ENCODE measurements at places on chromosomes 1 and 21.

DNA sequence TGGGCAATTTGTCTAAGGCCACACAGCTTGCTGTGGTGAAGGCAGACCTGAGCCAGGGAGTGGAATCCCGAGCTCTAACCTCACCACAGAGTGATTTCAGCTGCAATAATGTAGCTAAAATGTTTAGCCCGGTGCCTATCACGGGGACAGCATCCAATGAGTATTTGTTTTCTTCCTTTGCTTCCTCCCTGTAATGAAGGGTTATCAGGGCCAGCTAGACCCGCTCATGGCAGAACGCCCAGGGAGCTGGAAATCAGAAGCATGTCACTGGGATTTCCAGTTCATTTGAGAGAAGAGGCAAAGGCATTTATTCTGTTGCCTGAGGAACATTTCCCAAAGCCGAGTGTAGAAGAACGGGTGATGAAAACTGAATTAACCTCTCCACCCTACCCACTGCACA is 183.1 kb downstream of the ZSCAN20 start:
- no peak for DNase-seq

DNA sequence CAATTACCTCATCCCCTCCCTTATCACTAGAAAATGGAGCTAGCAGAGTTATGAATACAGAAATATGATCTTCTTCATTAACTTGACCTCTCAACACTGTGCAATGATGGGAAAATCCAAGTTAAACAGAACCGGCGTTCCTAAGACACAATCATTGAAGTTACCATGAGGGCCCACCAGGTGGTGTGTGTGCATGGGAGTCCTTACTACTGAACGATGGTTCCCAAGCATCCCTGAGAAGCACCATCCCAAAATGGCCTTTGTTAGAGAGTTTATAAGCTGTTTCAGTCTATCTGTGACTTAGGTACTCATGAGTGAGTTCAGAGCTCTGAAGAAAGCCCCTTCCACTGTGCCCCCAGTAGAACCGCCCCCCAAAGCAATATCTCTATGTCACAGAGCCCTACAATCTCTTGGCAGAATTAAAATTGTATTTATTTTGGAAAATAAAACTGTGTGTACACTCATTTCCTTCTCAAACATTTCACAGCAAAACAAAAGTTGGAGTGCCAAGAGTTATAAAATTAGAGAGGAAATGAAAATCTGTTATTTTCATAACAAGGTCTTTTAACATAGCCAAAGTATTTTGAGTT is 56.8 kb downstream of the PLD5 start:
- peak; percentile 40 for DNase-seq

- DNase-seq: peak; percentile 87
Observed at GRCh38 chr21:38925923-38926322, 120.2 kb downstream of the ETS2 start.

DNA sequence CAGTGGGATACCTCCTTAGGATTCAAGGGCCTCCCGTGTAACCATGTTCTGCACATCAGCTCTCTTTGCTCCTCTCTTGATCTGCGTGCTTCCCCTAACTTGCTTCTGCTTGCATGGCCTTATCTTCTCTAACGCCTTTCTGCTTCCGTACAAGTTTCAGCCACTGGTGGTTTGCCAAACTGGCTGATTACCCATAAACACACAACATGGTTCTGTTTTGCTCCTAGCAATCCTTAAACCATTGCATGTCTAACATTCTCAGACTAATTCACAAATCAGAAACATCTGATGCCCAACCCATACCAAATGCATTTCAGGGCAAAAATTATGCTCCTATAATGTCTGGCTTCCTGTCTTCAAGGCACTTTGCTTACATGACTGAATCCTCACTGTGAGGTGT is 166.4 kb downstream of the PBX1 start:
- no peak for DNase-seq

DNA sequence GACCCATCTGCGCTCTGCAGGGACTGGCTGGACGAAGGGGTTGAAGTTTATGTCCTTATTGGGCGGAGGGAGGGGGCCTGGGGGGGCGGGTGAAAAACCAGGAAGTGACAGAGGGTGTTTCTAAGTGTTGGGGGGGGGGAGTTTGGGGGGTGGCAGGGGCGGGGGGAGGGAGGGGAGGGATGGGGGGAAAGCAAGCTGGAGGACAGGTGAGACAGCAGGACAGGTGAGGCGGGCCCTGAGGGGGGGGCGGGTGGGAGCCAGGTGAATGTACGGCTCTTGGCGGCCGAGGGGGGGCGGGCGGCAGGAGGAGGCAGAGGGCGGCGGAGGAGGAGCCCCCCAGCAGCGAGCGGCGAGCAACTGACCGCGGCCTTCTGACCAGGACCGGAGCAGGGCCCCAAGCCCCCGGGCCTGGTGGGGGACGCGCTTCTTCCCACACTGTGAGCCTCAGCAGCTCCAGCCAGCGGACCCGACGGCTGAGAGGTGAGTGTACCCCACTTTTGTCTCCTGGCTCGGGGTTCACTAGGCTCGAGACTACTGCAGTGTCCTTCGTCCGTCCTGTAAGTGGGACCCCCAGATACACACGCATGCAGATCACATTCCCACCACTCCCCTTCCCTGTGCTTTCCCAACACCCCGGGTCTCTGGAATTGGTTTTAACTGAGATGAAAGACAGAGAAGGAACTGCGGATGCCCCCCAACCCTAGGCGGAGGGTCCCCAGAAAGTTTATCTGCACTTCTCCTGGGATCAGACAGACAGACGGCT is at the start of gene ZBTB7B:
ZBTB7B (plus strand) TSS at position 339 of the 763 bp plus-strand sequence. CDS start 11,859 bp downstream, outside the sequence.
- DNase-seq: peak; percentile 46

GRCh38 chr1:41864471-41865040 is 54.2 kb downstream of the HIVEP3 start:
- no peak for DNase-seq

- no peak for DNase-seq
Observed at GRCh38 chr1:212852105-212852688, 4.7 kb upstream of the SPATA45 start.

DNA sequence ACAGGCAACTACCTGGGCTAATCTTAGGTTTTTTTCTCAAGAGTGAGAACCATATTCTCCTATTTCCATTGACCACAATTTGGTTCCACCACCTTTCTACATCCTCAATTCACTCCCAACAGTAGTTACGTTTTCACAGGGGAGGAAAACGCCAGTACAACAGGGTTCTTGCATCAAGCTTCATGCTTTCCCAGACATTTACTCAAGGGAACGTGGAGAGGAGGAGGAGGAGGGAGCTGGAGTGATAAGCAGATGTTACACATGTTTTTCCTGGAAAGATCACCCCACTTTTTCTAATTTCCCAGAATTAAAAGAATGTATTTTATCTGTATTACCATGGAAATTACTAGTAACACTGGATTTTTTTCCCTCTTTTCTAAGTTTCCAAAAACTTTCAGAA is 58.3 kb downstream of the RGS5 start:
- DNase-seq: no peak

- peak; percentile 8 for DNase-seq
Observed at GRCh38 chr1:107991371-107992066, 26.5 kb upstream of the VAV3 start.

DNA sequence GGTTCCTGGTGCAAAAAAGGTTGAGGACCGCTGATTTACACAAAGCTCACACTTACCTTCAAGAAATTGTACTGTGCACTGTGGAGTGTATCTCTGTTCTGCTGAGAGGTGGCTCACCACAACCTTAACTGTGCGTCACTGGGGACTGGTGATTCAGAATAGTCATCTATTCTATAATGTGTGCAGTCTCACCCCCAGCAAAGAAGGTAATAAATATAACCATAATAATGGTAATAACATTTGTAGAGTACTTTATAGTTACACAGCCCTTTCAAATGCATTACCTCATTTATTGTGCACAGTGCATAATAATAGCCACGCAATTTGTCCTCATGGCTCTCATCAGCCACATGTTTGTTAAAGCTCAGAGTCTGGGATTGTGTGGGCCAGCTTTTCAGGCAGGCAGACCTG is 59.4 kb upstream of the DUSP10 start:
- DNase-seq: no peak

GRCh38 chr1:53265581-53265980 is 27.3 kb upstream of the MAGOH start:
- no peak for DNase-seq

GRCh38 chr1:223487887-223488259 is 94.7 kb downstream of the CCDC185 start:
- DNase-seq: no peak

GRCh38 chr1:59100708-59101374 is 196.1 kb upstream of the FGGY start:
- DNase-seq: peak; percentile 67

DNA sequence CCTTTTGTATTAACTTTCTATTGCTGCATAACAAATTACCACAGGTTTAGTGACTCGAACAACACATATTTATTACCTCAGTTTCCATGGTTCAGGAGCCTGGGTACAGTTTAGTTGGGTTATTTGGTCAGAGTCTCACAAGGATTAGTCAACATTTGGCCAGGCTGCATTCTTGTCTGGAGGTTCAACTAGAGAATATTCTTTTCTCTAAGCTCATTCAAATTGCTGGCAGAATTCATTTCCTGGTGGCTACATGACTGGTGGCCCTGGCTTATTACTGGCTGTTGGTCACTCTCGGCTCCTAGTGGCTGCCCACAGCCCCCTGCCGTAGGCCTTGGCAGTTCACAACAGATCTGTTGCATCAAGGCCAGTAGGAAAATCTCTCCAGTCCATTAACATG is 81.1 kb upstream of the ADAR start:
- no peak for DNase-seq

GRCh38 chr1:119409731-119410130 is 5.2 kb upstream of the HSD3B2 start:
- DNase-seq: peak; percentile 1

- no peak for DNase-seq
Observed at GRCh38 chr1:167710836-167711235, 10.9 kb upstream of the MPZL1 start.

DNA sequence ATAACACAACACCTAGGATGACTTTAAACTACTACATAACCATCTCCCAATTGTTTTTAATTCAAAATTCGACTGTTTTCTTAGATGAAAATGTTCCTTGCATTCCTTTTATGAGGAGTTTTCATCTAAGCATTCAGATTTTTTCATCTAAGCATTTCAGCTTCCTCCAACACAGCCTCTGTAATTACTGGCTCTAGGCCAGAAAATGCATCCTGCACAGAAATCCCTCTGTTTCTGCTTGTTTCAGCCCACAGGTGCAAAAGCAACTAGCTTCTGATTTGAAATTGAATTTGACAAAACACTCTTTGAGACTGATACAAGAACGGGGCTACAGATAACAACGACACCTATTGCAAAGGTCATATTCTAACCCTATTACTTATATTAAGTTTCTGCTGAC is 90.4 kb downstream of the RGS21 start:
- no peak for DNase-seq

- DNase-seq: no peak
Observed at GRCh38 chr1:246577720-246578106, 11.5 kb downstream of the CNST start.

GRCh38 chr1:156053768-156054499 is at the start of gene UBQLN4:
TSS of gene UBQLN4 (minus strand) at chr1:156053798. CDS start at chr1:156053701, 97 bp downstream.
- DNase-seq: peak; percentile 88

DNA sequence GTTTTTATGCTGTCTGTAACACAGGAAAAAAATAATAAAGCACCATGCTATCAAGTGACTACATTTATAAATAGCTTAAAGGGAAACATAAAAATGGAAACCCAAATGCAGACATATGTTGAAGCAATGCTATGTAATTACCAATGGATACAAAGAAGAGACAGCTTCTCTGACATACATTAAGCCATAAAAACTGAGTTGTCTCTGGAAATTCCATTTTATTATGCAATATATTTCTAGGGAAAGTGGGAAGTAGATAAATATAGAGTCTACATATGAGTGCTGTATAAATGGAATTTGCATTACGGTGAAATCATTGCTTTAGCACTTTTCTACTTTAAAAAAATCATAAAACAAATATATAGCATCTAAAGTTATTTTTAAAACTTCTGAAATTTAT is 135.2 kb upstream of the COL11A1 start:
- DNase-seq: no peak

GRCh38 chr1:39819091-39819812 is 30.6 kb upstream of the BMP8B start:
- no peak for DNase-seq

DNA sequence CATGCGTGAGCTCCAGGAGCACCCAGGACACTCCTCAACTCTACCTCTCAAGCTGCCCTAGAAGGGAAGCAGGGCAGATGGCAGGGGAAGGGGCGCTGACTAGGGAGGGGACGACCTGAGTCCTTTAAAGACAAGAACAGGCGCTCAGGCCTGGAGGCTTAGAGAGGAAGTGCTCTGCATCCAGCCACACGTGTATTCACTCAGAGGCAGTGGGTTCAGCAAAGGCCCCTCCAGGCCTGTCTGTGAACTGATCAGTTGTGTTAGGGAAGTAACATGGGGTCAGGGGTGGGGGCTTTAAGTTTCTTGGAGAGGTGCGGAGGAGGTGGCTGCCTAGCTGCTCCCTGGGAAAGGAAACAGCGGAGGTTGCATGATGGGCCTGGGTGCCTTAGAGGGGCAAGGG is 37.1 kb upstream of the ARF1 start:
- no peak for DNase-seq

DNA sequence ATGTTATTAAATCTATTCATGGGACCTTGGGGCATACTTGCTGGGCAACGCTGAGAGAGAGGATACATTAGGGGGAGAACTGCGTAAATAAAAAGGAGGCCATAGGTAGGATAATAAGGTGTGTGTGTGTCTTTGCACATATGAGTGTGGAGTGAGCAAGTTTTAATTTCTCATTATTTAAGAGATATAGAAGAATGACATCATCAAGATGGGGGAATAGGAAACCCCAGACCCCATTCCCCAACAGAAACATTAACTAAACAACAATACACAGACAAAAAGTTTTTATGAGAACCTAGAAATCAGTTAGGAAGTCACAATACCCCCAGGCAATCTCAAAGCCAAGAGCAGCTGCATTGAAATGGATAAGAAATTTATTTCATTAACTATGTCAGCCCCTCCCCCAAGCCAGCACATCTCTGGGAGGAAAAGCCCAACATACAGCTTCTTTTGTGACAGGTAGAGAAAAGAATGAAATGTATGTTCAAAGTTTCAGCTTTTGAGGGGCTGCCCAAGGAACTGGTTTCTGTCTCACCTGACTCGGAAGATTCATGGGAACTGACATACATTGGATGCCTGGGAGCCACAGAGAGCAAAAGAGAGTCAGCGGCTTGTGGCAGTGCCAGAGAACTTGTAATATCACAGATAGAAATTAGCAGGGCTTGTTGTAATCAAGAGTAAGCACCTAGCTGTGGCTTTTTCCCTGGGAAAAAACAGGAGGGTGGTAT is 234.3 kb upstream of the NFIA start:
- DNase-seq: no peak

- peak; percentile 9 for DNase-seq
Observed at GRCh38 chr1:219279017-219279770, 105.5 kb downstream of the LYPLAL1 start.

GRCh38 chr1:64828829-64829228 is 84.0 kb downstream of the RAVER2 start:
- no peak for DNase-seq

DNA sequence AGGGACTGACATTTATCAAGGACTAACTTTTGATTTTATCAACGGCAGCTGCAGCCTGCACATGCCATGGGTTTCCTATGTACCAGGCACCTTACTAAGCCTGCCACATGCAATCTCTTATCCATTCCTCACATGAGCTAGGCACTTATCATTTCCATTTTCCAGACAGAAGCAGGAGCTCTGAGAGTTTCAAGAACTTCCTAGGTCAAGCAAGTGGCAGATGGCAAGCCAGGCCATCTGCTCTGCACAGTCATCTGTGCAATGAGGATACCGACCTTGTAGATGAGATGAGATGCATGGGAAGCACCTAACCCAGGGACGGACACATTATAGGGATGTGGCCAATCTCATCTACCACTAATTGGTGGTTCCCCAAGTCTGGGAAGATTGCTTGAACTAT is 339.4 kb upstream of the USP24 start:
- DNase-seq: no peak

Data from ELR (cell line).